ENCODE measurements at places on chromosomes 6 and 20.
A peak's percentile ranks its signal among the peaks of the same experiment; 100 is the strongest.

- peak; percentile 2 for DNase-seq
Observed at GRCh38 chr6:47278545-47278944, 31.2 kb downstream of the TNFRSF21 start.

DNA sequence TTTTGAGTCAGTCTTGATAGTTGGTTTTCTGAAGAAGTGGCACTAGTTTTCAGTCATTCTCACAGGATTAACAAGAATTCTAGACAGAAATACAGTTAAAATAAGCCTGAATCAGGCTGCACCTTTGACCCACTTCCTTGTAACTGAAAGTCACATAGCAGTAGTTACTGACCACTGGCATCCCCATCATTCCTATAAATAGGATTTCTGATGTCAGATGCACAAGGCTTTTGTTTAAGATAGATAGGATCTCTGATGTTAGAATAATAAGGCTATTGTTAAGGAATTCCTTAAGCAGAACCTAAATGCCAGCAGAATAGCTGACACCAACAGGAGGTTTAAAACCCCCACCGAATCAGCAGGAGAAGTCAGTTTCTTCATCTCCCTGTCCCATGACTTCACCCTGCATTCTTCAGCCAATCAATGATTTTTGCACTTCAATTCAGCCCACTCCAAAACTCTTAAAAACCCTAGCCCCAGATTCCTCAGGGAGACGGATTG is 30.6 kb upstream of the ZBTB24 start:
- no peak for DNase-seq

GRCh38 chr6:50853939-50854338 is 35.3 kb downstream of the TFAP2B start:
- DNase-seq: no peak

DNA sequence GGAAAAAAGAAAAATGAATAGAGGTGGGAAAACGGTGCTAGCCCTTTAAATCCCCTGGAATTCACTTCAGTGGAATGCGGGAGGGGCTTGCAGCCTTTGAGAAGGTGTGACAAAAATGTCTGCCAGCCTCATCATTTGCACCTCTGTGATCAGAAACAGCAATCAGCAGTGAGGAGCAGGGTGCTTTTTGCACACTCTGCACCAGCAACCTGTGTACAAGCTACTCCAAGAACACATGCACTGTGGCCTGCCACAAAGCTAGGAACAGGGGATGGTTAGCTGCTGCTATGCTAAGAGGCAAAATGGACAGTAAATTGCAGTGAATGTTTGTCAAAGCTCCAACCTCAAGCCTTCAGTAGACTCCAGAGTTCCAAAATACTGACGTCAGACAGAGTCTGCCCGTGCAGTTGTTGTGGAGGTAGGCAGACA is 29.7 kb downstream of the GINS1 start:
- DNase-seq: no peak

GRCh38 chr20:22504829-22505377 is 79.5 kb downstream of the FOXA2 start:
- DNase-seq: no peak

GRCh38 chr6:84842525-84843166 is 78.2 kb upstream of the TBX18 start:
- DNase-seq: no peak

DNA sequence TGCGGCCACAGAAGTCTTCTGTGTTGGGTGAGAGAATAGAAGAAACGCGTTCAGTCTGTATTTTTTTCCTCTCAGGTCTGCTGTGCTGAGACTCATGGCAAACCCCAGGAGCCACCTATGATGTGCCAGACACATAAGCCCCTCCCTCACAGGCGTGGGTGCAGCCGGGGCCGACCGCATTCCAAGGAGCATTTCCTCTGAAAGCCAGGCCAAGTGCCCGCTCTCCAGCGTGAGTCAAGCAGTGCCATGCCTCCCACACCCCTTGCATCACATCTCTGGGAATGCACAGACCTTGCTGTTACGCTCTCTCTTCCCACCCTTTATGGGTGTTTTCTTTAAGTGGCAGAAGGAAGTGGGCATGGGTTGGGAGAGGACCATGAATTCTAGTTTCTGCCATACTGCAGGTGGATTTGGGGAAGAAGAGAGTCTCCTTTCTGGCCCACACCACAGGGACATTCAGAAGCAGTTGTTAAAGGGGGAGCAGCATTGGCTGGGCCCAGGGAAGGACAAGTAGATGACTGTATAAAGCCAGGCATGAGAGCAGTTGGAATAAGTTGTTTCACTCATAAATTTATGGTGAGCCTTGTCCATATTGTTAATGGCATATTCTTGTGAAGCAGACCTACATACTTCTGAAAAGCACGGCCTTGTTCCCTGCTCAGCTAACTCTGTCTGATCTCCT is 37.1 kb upstream of the TFAP2A start:
- no peak for DNase-seq

DNA sequence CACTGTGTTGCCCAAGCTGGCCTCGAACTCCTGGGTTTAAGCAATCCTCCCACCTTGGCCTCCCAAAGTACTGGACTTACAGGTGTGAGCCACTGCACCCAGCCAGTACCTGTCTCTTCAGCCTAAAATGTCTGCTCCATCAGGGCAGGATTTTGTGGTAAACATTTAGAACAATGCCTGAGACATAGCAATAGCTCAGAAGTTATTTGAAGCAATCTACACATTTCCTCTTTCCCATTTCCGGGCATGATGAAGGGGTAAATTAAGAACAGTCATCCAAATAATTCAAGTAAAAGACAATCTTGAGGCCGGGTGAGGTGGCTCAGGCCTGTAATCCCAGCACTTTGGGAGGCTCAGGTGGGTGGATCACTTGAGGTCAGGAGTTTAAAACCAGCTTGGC is 69.0 kb upstream of the ZNF217 start:
- DNase-seq: peak; percentile 44

GRCh38 chr20:33239979-33240736 is 4.4 kb downstream of the BPIFA1 start:
- DNase-seq: no peak

DNA sequence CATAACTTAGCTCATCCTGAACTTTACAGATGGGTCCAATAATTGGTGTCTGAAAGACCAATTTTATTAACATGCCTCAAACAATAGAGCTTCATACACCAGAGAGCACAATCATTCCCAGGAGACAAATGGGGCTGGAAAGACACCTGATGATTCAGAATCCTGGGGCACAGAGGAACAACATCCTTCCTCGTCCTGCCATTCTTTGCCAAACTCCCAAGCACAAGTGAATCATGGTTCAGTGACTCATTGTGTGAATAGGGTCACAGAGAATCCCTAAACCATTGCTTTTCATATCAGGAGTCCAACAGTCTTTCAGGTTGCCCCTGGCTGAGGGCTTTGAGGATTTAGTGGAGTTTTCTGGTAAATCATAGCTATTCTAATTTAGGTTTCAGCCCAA is 266.4 kb upstream of the BMP2 start:
- no peak for DNase-seq

DNA sequence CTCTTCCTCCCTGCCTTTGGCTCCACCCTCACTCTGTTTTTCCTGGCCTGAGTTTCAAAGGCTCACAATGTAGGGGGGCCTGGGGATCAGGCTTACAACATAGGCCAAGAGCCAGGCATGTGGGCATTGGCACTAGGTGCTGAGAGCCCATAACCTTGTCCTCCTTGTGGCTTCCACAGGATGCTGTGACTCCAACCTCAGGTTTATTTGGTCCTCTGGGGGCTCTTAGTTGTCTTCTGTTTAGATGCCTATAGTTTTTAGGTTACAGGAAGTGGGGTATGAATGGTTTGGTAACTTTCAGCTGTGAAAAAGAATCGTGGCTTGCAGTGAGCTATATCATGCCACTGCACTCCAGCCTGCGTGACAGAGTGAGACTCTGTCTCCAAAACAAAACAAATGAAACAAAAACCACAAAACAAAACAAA is 25.6 kb downstream of the MMP24 start:
- DNase-seq: no peak

DNA sequence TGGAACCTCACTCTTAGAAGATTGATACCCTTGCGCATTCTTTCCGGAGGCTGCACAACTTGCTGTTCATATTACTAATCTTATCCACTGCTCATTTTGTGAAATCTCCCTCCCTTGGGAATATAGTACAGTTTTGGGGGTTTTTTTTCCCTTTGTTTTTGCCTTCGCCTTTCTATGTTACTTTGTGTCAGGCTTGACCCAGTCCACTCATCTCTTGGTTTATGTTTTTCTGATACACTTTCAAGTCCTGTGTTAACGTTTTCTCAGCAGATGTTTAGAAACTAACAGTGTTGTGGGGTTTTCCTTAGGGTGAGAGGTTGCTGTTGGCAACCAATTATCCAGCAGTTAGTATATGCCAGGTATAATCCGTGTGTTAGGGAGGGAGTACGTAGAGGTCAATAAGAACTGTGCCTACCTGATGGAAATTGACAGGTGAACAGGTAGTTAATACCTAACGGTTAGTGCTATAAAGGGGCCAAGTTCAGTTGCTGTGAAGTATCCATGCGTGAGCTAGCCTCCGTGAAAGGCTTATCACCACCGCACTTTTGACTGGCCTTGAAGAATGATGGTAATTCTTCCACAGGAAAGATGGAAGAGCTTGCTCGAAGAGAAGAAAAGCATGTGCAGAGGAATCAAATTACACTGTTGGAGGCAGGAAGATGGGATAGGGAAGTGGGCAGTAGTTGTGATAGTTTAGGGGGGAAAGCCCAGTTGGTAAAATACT is 1.4 kb downstream of the NFYA start:
- no peak for DNase-seq

DNA sequence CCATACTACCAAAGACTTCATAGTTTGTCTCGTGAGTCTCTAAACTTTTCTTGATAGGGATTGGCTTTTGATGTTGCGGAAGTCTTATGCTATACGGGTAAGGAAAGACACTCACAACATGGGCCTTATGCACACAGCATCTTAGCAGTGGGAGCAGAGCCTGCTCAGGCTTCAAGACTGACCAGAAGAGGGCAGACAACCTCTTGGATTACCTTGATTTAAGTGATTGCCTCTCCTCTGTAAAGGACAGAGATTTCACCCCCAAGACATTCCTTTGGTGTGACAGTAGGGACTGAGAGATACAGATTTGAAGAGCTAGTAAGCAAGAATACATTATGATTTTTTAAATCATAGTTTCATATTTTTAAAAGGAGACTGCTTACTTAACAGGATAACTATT is 71.0 kb upstream of the SAMD3 start:
- DNase-seq: no peak

GRCh38 chr6:154234019-154234772 is 122.4 kb downstream of the IPCEF1 start:
- peak; percentile 43 for DNase-seq

DNA sequence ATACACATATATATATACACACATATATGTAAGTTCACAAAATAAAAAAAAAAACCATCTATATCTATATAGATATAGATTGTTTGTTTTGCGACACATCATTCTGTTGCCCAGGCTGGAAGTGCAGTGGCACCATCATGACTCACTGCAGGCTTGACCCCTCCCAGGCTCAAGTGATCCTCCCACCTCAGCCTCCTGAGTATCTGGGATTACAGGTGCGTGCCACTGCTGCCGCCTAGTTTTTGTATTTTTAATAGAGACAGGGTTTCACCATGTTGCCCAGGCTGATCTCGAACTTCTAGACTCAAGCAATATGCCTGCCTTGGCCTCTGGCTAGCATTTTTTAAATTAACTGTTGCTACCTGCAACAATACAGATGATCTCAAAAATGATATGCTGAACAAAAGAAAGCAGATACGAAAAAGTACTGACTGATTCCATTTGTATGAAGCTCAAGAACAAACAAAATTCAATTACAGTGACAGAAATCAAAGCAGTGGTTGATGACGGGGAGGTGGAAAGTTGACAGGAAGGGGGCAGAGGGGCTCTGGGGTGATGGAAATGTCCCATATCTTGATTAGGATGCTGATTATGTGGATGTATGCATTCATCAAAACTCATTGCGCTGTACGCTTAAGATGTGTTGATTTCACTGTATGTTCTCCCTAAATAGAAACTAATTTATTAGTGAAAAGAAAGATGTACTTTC is 49.6 kb downstream of the ATXN1 start:
- DNase-seq: peak; percentile 76

GRCh38 chr6:45613656-45614055 is 235.9 kb upstream of the SUPT3H start:
- DNase-seq: no peak

DNA sequence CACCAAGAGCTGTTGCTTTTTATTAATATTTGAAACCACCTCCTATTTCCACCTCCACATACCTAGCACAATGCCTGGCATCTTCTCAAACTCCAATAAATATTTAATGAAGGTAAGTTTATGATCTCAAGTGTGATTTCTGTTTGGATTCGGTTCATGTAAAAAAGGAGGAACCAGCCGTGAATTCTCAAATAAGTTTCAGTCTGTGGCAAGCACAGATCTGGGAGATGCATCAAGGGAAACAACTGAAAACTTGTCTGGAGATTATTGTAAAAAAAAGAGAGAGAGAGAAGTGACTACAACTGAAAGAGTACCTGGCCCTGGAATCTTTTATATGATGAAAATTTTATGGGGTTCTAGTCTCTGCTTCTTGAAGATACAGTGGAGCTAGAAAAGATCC is 52.8 kb upstream of the PNRC1 start:
- DNase-seq: no peak

- DNase-seq: no peak
Observed at GRCh38 chr6:142950291-142950690, 5.3 kb upstream of the HIVEP2 start.

DNA sequence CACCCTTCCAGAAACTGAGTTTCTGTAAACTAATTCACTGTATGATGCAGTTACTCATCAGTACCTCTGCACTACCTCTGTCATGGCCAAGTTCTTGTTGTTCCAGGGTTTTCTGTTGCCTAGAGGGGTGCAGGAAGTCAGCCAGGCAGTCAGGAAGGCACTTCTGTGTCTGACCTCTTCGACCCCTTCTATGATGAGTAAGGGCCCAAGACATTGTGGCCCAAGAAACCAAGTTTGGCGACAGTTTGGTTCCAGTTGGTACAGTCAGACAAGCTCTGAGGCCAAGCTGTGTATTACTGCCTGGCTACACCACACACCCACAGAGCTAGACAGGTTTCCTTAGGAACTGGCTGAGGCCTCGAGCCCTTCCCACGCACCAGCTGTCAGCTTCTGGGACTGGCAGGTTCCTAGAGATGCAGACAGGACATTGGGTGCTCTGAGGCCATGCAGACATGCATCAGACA is 41.2 kb downstream of the TRAF3IP2 start:
- DNase-seq: no peak

DNA sequence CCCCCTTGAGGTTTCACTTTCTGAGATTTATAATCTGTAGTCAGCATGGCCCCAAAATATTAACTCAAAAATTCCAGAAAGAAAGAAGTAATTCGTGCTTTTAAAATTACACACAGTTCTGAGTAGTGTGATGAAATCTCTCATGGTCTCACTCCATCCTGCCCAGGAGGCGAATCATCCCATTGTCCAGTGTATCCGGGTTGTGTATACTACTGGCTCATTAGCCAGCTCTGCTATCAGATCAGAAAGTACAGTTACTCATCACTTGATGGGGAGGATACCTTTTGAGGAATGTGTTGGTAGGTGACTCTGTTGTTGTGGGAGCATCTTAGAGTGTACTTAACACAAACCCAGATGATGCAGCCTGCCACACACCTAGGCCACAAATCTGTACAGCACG is 65.2 kb downstream of the CDC5L start:
- no peak for DNase-seq

GRCh38 chr6:2517855-2518473 is 232.8 kb downstream of the MYLK4 start:
- DNase-seq: no peak
